ENCODE measurements at places on chromosomes 5 and 9.

DNA sequence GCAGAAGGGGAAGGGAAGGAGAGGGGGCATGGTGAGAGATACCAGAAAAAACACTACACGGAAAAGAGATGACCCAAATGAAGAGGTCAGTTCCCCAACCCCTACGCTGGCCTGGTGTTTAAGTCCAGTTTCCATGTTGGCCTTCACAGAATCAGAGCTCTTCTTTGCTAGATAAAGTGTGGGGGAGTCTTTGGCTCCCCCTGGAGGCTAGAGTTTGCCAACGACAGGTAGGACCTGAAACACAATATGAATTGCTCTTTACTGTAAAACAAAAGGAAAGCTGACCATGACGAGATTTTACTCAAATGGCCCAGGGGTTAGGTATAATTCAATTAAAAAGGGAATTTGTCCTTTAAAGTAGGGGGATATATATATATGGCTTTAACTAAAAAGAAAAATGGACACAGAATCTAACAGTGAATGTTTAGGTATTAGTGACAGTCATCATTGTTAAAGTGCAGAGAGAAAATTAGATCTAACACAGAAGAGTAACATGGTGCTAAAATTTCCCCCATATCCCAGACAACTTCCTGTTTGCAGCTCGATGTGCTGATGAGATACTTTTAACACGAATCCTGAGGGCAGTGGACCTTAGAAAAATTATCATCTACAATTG, 92.0 kb downstream of the SV2C start:
- peak; percentile 25 for DNase-seq

DNA sequence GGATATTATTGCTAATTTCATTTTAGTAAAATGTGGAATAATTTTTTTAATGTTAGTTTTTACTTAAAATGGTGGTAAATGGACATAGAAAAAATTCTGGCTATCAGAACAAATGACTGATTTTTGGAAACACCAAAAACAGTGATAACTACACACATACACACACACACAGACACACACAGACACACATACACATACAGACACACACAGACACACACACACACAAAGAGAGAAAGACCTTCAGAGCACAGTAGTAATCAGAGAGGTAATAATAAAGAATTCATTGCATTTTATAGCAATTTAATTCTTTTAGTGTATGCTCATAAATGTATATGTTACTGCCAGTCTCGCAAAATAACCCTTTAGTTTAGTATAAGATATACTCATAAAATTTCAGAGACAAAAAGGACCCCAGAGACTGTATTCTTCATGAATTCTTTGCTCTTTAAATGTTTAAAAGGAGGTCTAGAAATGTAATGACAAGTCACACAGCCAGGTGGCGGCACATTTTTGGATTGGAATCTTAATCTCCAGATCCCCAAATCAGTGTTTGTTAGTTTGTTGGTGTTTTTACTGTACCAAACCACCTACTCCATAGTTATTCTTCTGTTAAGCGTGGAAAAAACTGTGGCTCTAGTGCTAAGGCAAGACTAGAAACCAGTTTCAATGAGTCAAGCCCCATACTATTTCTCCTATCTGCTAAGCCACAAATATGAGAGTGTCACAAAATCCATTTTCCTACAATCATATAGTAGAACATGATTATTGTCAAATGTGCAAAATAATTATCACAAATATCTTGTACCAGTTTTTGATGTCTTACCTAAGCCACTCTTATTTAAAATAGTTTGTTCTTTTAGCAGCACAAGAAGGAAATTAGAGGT, 109.9 kb downstream of the EDIL3 start:
- no peak for DNase-seq

DNA sequence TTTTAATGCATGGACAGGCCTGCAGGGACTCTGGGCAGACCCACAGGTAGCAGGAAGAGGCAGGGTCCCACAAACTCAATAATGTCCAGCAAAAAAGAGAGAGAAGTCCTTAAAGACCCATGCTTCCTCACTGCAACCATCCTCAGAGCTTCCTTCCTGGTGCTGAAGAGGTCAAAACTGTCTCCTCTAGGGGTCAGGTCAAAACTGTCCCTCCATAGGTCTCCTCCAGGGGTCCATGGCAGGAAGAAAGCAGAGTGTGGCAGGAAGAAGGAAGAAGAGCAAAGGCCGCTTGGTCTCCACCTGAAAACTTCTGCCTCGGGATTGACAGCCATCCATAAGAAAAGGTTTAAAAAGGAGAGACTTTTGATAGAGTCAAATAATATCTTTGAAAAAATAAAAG, 261.9 kb upstream of the TRIM32 start:
- DNase-seq: no peak

GRCh38 chr9:28941856-28942255, 1368.6 kb upstream of the C9orf72 start:
- DNase-seq: no peak

DNA sequence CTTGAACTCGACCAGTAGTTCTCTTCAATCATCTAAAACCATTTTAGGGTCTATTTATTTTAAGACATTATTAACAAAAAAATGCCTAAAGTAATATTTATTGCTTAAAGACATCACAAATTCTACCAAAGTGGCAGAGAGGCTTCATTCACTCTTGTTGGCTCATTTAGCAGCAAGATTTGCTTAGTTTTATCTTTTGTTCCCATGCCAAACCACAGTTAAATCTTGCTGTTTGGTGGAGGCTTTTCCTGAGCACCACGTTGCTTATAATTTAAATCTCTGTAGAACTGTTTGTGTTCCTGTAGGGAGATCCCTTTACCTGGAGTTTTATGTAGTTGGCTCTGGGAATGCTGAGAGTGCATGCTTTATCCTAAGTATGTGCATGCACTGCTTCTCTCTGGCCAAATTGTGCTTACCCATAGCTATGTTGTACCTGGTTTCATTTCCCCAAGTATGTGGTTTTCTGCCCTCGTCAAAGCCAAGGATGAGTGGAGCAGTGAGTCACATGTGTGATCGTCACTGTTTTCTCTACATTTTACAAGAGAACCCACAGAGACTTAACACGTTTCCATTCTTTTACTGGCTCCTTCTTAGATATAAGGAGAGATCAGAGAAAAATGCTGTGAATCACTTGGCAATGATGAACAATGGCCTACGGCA, 42.1 kb upstream of the MAST4 start:
- DNase-seq: peak; percentile 64

DNA sequence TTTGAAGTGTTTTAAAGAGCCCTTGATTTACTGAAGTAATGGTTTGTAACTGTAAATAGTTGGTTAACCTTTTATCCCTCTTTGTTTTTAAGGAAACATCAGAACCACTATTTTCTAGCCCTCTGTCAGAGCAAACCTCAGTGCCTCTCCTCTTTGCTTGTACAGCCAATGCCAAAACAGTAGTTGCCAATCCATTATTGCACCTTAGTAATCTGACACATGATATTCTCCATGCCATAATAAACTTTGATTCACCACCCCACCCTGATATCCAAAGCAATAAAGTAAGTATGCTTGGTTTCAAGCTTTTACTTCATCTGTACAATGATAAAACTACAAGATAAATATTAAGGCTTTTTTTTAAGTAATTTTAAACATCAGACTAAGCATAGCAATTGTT, 100.8 kb downstream of the DMXL1 start:
- DNase-seq: no peak

- DNase-seq: no peak
Observed at GRCh38 chr5:68178579-68178978, 37.0 kb upstream of the PIK3R1 start.

GRCh38 chr5:139843991-139844390, 48.4 kb downstream of the PSD2 start:
- DNase-seq: no peak

DNA sequence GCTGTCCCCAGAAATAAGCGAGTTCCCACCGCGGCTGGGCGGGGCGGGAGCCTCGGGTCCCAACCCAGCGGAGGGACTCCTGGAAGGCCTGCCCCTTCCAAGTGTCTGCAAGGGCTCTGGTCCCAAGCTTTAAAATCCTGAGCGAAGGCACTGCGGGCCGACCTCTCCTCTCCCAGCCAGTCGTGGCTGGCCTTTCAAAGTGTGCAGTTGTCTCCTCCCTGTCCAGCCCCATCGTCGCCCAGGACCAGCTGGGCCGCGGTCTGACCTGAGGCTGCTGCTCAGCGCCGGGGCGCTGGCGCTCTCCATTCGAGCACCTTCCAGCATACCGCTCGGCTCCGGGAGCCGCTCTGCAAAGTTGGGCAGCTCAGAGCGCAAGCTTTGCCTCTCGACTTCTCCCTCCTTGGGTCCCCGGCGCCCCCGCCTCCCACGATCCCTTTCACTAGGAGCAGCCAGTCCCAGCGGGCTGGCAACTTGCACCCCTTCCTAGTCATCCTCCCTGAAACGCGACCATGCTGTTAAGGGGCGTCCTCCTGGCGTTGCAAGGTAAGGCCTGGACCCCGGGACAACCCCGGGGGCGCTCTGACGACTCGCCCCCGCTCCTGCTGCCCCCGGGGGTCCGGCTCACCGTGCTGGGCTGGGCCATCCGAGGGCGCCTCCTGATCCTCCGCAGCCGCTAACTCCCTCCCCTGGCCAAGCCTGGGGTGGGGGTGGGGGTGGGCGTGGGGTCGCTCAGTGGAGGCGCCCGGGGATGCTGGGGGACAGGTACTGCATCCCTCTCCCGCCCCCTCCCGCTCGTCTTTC, at the start of gene MAMDC2:
Gene MAMDC2 (plus strand): TSS at position 160 of the 801 bp plus-strand sequence. CDS start 350 bp downstream, at position 510.
- DNase-seq: no peak

GRCh38 chr5:173408946-173409345, 80.7 kb upstream of the STC2 start:
- DNase-seq: no peak

DNA sequence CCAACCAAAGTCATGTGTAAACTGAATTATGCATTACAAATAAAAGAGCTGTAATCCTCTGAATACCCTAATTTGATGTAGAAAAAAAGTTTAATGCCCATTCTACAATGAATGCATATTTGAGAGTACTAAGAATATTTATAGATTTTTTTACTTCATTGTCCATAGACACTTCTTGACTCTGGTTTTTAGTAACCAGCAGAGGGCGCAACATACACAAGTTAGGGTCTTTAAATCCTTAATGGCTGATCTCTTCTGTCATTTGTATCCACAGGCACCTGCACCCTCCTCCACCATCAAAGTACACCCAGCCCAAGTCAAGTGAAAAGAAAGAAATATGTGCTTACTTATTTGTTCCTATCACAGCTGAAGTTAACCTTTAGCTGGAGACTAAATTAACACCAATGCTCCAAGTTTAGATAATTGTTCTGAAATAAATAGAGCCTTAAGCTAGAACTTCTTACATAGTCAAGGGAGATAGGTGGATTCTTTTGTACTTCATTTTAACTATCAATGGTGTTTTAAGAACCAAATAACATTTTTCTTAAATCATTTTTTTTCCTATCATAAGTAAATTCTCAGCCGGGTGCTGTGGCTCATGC, 524.2 kb upstream of the DAB2 start:
- DNase-seq: peak; percentile 24

GRCh38 chr5:181098762-181099601, 32.0 kb downstream of the OR2V1 start:
- no peak for DNase-seq

GRCh38 chr9:89844535-89844934, 239.7 kb downstream of the GADD45G start:
- no peak for DNase-seq

GRCh38 chr9:136512651-136513071, 29.8 kb upstream of the SEC16A start:
- DNase-seq: no peak

GRCh38 chr5:179268399-179268952, 76.8 kb downstream of the ADAMTS2 start:
- DNase-seq: no peak

GRCh38 chr5:50953290-50953689, 286.9 kb downstream of the PARP8 start:
- no peak for DNase-seq

GRCh38 chr9:98108531-98109031, 10.4 kb downstream of the TRIM14 start:
- peak; percentile 77 for DNase-seq

GRCh38 chr5:20678814-20679298, 690.9 kb upstream of the CDH18 start:
- no peak for DNase-seq

DNA sequence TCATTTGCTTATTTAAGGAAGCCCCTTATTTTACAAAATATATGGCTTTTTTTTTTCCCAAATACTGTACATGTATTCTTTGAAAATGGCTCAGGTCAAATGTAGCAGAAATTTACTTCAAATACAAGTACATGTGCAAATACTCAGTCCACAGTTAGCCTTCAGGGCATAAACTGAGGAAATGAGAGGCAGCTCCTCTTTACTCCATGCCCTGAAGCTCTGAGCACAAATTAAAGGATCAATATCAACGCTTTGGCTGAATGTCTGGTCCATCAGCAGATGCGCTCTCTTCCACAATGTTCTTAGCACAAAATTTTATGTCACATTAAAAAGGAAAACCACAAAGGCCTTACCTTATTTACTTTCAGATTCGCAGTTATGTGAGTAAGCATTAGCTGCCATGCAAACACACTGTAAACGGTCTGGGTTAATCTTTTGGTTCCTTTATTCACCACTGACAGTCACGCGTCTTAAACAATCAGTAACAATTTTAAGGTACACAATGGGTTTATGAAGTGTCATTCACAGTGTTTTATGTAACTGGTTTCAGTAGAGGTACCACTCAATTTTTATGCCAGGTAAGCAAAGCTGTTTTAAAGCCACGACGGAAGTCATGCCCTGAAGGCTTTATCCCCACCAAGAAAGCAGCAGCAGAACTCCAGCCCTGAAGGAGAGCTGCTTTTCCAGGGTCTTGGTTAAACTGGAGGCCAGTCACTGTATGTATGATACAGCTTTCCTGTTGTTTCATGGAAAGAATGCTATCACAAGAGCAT, 103.4 kb downstream of the OTULIN start:
- DNase-seq: no peak

- peak; percentile 83 for DNase-seq
Observed at GRCh38 chr5:112930082-112930344, 8.0 kb upstream of the REEP5 start.

DNA sequence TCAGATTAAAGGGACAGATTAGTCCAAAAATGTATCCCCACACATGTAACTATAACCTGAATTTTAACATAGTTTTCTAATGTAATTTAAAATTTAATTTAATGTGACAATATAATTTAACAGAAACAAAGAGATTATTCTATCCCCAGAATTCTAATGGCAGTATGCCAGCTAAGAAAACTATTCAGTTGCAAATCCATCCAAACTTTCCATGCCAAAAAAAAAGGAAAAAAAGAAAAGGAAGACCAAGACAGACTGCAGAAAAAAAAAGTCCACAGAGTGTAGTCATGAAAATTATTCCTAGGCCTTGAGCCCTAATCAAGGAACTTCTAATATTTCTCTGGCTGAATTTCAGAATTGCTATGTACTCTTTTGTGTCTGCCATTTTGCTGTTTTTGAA, 217.6 kb downstream of the CDH18 start:
- no peak for DNase-seq

DNA sequence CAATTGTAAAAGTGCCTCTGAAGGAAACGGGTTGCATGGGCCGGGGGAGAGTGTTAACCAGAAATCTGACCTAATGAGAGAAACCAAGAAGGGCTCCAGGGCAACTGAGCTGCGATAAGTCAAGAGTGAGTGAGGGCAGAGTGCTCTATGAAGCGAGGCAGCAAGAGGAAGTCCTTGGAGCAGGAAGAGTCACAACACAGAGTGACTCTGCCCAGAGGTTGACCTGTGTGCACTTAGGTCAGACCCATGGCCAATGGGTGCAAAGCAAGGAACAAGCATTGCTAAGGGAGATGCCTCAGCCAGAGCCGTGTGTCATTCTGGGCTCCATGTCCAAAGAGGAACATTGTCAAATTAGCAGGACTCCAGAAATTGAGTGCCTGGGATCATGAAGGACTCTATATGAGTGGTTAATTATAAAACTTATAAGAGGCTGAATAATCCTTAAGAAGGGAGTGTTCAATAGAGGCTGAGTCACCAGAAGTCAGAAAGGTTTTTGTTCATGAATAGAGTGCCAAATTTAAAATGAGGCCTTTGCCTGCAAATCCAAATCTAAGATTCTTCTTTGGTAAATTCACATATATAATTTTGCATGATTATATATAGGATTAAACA, 438.5 kb downstream of the MED10 start:
- no peak for DNase-seq

All from GM12864 (cell line).